ENCODE measurements at places on chromosomes 16 and 17.

DNA sequence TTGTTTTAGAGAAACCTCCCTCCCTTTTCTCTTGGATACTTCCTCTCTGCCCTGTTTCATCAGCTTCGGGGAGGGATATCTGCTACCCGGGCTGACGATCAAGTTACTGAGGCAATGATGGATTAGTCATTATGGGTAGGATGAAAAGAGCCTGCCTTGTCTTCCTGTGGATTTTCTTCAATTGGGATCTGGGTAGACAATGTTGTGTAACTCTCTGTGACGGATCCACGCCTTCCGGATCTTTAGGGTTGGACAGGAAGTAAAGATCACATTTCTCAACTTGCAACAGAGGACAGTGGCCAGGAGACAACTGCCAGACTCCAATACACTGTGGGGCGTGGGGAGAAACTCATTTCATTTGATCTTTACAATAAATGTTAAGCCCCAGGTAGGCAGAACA lies 11.3 kb upstream of the CHST6 start:
- no peak for DNase-seq

GRCh38 chr16:12295395-12295794 lies 318.9 kb downstream of the SNX29 start:
- no peak for DNase-seq

GRCh38 chr16:48812856-48813255 lies 202.9 kb upstream of the N4BP1 start:
- DNase-seq = no peak

- DNase-seq = no peak
These were observed 78.0 kb downstream of the GNAO1 start for GRCh38 chr16:56269281-56269680.

- DNase-seq = no peak
These were observed 31.8 kb downstream of the CEP95 start for GRCh38 chr17:64538508-64539130.

DNA sequence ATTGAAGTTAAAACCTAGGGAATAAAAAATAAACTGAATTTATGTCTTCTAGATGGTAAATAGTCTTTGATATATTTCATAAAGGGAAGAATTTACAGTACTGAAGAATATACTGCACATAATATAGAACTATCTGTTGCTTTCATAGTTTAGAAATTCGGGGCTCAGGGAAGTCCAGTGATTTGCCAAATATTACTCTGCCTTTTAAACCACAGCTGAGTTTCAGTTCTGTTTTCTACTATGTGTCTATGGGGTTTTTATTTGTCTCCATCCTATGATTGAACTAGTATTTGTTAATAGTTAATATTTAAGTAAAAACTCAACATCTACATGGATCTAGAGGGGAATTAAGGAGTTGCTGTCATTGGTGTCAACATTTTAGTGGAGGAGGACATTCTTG lies 715.0 kb upstream of the CDH8 start:
- DNase-seq = no peak

DNA sequence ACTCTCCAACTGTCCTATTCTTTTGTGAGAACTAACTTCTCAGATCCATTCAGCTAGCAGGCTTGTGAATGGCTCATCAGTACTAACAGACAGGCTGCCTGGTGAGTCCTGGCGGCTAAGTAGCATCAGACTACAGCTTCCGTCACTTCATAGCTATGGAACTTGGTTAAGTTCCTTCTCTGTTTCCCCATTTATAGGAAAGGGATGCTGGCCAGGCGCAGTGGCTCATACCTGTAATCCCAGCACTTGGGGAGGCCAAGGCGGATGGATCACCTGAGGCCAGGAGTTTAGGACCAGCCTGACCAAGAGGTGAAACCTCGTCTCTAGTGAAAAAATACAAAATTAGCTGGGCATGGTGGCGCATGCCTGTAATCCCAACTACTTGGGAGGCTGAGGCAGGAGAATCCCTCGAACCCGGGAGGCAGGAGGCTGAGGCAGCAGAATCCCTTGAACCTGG lies 49.9 kb upstream of the TANGO6 start:
- DNase-seq = no peak

- DNase-seq = no peak
These were observed 28.6 kb downstream of the NPTX1 start for GRCh38 chr17:80447790-80448189.

GRCh38 chr16:66203476-66203875 lies 163.0 kb upstream of the CDH5 start:
- no peak for DNase-seq

- DNase-seq = no peak
These were observed 27.3 kb downstream of the NUBP1 start for GRCh38 chr16:10770907-10771306.

DNA sequence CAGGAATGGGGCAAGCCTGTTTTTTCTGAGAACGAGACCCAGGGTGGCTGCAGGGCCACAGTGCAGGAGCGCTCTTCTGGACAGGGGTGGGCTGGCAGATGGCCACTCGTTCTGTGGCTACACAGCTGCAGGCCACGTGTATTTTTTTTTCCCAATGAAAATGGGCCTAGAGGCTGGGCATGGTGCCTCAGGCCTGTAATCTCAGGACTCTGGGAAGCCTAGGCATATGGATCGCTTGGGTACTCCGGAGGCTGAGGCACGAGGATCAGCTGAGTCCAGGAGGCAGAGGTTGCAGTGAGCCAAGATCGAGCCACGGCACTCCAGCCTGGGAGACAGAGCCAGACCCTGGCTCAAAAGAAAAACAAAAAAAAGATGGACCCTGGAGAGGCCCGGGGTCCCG lies 6.8 kb downstream of the UNKL start:
- DNase-seq = no peak

DNA sequence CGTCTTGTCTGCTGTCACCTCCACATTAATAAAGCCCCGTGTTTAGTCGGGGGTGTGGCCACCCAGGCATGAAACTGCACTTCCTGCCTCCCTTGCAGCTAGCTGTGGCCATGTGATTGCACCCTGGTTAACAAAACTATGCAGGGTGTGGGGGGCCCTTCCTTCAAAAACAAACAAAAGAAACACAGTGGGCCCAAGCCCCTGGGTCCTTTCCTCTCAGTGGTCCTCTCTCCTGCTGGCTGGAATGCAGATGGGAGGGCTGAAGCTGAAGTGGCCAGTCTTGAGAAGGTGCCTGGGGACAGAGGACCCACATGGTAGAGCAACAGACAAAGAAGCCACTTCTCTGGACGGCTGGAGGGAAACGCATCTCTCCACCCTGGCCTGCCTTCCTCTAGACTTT lies 38.0 kb upstream of the FOXF1 start:
- no peak for DNase-seq

- DNase-seq = no peak
These were observed 9.1 kb downstream of the TOM1L2 start for GRCh38 chr17:17963066-17963465.

DNA sequence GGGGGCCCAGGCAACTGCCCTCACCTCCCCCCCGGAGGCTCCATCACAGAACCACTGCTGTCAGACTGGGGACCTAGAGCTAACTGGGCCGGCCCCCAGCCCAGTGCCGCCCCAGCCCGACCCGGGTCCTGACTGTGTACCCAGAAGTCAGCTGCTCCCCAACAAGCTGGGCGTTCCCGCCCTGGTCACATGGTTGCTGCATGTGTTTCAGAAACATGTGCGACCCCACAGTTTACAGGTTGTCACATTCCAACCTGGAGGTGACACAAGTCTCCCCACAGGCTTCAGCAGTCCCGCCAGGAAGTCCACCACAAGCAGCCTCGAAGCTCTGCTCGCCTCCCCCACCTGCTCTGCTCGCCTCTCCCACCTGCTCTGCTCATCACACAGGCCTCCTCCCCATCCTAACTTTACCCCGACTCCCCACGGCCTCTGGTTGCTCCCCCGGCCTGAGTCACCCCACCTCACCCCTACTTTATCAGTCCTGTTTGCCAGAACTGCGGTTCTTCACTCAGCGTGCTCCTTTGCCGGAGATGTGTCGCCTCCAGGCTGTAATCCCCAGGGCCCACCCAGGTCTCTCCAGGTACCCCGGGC lies 968 bp downstream of the MRPL28 start:
- no peak for DNase-seq

DNA sequence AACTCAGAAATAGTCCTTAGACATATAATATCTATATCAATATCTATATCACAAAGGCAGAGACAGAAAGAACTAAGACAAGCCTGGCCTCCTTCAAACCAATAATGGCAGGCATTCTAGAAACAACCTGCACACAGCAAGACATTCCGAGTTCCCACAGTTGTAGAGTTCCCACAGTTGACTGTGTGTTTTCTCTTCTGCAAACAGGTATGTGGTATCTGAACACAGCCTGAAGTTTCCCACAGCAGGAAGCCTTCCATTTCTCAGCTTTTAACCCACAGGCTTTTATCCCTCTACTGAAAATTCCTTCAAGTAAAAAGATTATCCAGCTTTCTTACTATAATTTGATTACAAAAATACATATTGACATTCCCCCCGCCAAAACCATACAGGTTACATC lies 73.9 kb downstream of the ZZEF1 start:
- no peak for DNase-seq

DNA sequence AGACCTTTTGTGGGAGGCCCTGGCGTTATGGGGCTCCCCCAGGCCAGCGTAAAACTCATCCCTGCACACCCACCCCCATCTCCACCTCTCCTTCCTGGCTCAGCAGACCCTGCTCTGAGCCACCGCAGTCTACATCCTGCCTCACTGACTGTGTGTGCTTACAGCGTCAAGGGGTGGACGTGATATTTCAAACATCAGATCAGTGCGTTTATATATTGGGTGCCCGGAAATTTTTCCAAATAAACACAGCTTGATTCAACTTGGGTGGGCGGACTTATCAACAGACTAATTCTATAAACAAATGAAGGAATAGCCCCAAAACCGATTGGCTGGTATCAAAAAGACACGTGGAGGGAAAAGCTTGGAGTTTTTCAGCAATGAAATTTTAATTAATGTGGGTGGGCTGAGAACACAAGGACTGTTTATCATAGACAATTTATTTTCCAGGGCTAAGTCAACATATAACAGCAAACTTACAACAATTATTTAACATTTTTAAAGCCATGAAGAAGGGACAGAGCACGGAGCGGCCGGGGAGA lies at the start of gene FOXL1:
TSS of gene FOXL1 (plus strand) at position 489 of the 539 bp plus-strand sequence. CDS start 175 bp downstream, outside the sequence.
- no peak for DNase-seq

- no peak for DNase-seq
These were observed 498.1 kb upstream of the PSMD7 start for GRCh38 chr16:73798471-73798870.

GRCh38 chr16:53925107-53925410 lies 221.1 kb downstream of the FTO start:
- no peak for DNase-seq

GRCh38 chr17:72984926-72985325 lies 107.6 kb downstream of the SLC39A11 start:
- DNase-seq = no peak
